ENCODE measurements at places on chromosomes 1 and 21.
A peak's percentile ranks its signal among the peaks of the same experiment; 100 is the strongest.

GRCh38 chr1:11397151-11397901 lies 81.6 kb upstream of the DISP3 start:
- no peaks in the 10 kb centered on the region for H3K27me3 ChIP-seq
- no peak overlapping the region for H3K27ac ChIP-seq
- no peaks in the 10 kb centered on the region for H3K36me3 ChIP-seq
- DNase-seq = no peak

DNA sequence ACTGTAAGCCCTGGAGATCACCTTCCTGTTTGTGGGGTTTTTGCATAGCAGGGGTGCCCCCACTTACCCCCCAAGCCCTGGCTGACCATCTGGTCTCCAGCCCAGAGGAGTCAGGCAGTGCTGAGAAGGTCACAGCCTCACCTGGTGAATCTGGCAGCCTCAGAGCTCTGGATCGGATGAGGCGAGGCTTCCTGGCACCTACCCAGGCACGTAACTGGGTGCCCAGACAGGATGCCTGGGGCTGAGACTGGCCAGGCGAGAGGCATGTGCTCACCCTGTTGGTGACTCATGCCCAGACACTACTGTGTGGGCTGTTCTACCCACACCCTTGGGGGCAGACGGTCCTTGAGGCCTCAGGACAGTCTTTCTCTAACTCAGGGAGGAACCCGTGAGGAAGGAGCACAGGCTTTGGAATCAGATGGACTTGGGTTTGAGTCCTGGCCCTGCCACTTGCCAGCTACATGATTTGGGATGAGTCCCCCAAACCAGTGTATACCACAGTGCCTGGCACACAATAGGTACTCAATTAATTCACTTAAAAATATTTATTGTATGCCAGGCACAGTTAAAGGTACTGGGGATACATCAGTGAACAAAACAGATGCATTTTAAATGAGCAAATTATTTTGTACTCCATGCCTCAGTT lies 15.1 kb upstream of the PADI3 start:
- DNase-seq = no peak
- H3K36me3 ChIP-seq = no peaks in the 10 kb centered on the region
- H3K4me3 ChIP-seq = no peak overlapping the region
- H3K4me1 ChIP-seq = no peaks in the 10 kb centered on the region
- H3K27ac ChIP-seq = no peak overlapping the region
- no peaks in the 10 kb centered on the region for H3K27me3 ChIP-seq

- no peaks in the 10 kb centered on the region for H3K36me3 ChIP-seq
- no peaks in the 10 kb centered on the region for H3K4me1 ChIP-seq
- H3K27me3 ChIP-seq = no peaks in the 10 kb centered on the region
- peak overlapping the region; percentile 47 for H3K27ac ChIP-seq
These were observed 43.8 kb downstream of the SLC44A3 start for GRCh38 chr1:94863919-94864318.

DNA sequence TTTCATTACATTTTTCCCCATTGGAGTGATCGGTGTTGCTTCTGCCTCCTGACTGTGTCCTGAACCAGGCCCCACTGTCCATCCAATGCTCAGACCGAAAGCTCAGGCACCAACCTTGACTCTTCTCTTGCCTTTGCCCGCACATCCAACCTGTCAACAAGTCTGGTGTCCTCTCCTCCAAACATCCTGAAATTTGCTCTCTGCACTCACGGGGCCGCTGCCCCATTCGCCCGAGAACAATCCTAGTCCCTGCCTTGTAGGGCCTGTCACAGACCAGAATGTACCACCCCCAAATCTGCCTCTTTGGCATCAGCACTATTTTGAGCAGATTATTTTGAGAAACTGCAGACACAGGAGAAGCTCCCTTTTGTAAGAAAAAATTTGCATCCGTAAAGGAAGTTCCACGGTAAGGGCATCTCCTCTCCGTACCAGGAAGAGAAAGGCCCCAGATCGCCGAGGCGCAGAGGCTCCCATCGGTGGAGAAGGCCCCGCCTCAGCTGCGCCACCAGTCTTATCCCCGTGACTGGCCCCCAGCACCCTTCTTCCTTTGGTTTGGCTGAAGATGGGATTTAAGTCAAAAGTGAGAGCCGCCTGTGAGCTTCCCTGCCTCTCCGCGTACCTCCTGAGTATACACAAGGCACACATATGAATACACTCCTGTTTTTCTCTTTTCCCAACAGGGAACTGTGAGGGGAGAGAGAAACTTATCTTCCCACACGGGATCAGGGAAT lies 7.1 kb downstream of the MORN1 start:
- no peak for DNase-seq
- no peak overlapping the region for H3K27ac ChIP-seq
- no peaks in the 10 kb centered on the region for H3K36me3 ChIP-seq
- no peaks in the 10 kb centered on the region for H3K4me1 ChIP-seq
- no peaks in the 10 kb centered on the region for H3K27me3 ChIP-seq

DNA sequence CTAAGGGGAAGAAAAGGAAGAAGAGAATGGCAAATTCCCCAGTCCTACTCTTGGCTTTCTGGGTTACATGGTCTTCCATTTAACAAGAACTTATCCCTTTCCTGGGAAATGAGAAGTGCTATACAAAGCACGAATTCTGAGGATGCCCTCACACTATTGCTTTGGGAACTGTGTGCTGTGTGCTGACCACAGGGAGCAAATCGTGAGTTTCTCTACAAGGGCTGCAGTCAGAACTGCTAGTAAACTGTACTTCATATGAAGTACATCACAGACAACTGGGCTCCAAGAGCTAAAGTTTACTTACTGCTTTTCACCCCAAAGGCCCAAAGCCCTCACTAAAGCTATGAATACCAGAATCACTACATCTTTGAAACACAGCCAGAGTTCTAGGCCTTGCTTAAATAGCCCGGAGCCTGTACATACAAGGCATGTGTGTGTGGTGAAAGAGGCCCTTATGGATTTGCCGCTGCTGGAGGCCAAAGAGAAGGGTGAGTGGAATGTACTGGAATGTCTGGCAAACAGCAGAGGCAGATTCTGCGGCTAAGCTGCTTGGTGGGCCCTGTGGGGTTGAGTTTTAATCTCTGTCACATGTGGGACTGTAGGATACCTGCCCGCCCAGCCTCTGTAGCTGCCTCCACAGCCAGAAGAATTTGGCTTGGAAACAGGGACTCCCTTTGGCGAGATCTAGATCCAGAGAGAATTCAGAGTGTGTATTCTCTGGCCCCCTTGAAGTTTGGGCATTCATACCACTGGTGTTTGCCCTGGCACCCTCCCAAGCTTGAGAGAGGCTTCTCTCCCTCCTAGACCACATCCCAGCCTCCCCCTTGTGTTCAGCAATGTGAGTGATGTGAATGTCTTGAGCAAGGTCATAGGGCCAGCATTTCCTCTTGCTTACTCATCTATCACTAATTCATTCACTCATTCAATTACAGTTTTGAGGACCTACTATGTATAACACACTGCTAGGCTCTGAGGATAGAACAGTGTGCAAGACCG lies 21.9 kb upstream of the TRIM67 start:
- DNase-seq = no peak
- H3K4me3 ChIP-seq = no peak overlapping the region
- H3K27me3 ChIP-seq = no peaks in the 10 kb centered on the region
- H3K27ac ChIP-seq = no peak overlapping the region

DNA sequence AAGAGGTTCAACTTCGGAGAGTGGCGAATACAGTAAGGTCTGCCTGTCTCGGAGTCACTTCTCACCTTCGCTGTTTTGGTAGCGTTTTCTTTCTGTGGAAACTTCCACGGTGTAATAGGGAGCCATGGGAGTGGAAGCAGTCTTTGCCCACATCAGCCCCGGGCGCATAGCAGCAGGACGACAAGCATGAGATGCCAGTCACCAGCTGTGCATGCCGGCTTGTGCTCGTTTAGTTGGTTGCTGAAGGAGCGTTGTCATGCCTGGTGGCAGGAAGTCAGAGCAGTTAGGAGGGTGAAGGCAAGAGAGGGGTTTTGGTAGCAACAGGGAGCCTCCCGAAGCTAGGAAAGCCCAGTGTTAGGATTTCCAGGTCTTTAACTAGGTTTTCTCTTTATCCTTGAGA lies 58.8 kb downstream of the MRPS6 start:
- no peaks in the 10 kb centered on the region for H3K36me3 ChIP-seq
- no peak overlapping the region for H3K27ac ChIP-seq
- H3K4me1 ChIP-seq = no peaks in the 10 kb centered on the region
- H3K27me3 ChIP-seq = no peaks in the 10 kb centered on the region
- DNase-seq = no peak
- no peak overlapping the region for H3K4me3 ChIP-seq

GRCh38 chr1:77385551-77385950 lies 103.7 kb downstream of the AK5 start:
- H3K4me3 ChIP-seq = no peak overlapping the region
- H3K4me1 ChIP-seq = no peaks in the 10 kb centered on the region
- H3K36me3 ChIP-seq = no peaks in the 10 kb centered on the region
- DNase-seq = no peak

DNA sequence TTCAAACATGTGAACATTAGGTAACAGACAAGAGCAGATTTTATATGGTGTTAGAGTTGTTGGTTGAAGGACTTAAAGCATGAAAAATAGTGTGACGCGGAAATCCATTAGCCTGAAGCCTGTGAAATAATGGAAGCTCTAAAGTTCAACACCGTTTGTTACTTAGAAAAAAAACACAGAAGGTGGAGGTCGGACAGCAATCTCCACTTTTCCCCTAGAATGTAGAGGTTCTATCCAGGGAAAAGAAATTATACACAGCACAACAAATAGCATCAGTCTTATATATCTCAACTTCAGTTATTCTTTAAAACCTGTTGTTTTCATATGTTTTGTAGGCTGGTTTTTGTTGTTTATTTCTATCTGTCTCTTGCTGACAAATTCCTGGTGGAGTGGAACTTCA lies 1.9 kb downstream of the RCAN3 start:
- H3K27ac ChIP-seq = no peak overlapping the region
- no peaks in the 10 kb centered on the region for H3K36me3 ChIP-seq
- H3K27me3 ChIP-seq = no peaks in the 10 kb centered on the region
- no peak for DNase-seq
- H3K4me1 ChIP-seq = peaks cover 6% of the 10 kb centered on the region
- H3K4me3 ChIP-seq = no peak overlapping the region

GRCh38 chr1:161771161-161771560 lies 5.0 kb downstream of the ATF6 start:
- H3K27ac ChIP-seq = no peak overlapping the region
- H3K36me3 ChIP-seq = no peaks in the 10 kb centered on the region
- no peak for DNase-seq
- H3K4me1 ChIP-seq = no peaks in the 10 kb centered on the region
- no peak overlapping the region for H3K4me3 ChIP-seq
- no peaks in the 10 kb centered on the region for H3K27me3 ChIP-seq

GRCh38 chr1:7482772-7483495 lies 288.2 kb upstream of the VAMP3 start:
- no peaks in the 10 kb centered on the region for H3K4me1 ChIP-seq
- no peak for DNase-seq
- H3K27ac ChIP-seq = no peak overlapping the region
- no peak overlapping the region for H3K4me3 ChIP-seq

DNA sequence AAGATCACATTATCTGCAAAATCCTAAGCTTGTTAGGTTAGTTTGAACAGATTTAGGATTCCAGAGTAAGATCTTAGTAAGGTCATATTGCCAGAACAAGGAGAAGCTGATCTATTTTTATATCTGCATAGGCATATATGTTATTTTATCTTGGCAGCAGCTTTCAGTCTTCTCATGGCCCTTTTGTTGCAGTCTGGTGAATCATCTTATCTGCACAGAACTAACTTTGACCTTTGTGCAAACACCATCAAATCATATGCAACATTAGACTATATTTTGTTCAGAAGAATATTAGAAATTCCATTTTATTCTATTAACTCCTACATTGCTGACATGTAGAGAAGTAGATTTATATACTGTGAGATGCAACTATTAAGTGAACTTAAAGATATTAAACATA lies 107.3 kb downstream of the CLEC20A start:
- no peak overlapping the region for H3K4me3 ChIP-seq
- no peaks in the 10 kb centered on the region for H3K36me3 ChIP-seq
- H3K27me3 ChIP-seq = no peaks in the 10 kb centered on the region
- no peak for DNase-seq

- no peak overlapping the region for H3K27ac ChIP-seq
- no peaks in the 10 kb centered on the region for H3K27me3 ChIP-seq
- DNase-seq = peak; percentile 62
These were observed 38.2 kb downstream of the SLC2A7 start for GRCh38 chr1:8987881-8988617.

DNA sequence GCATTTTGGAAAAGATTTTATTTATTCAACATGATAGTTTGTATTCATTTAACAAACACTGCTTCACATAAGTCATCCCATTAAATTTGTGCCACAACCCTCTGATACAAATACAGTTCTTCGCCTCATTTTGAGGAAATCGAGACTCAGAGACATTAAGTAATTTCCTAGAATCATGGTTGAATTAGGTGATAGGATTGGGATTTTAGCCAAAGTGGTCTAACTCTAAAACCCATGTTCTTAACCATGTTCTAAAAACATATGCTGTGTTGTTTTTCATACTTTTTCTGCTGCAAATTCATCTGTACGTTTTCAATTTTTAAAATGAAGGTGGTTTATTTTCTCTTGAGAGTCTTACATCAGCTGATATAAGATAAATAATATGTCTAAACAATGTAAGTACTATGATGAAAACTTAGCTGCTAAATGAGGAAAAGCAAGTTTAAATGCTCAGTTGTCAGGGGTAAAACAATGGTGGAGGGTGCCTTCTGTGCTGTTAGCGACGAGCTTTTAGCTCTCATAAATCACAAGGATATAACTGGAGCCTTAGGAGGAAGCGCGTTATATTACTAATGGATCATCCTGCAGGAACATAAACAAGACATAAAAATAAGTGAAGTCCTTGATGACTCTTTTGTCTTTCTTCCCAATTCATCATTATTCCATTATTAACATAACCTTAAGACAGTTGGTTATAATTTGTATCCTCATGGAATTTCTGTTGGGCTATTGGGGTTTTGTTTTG lies 97.7 kb downstream of the CACHD1 start:
- no peak overlapping the region for H3K4me3 ChIP-seq
- H3K36me3 ChIP-seq = no peaks in the 10 kb centered on the region
- no peak for DNase-seq
- H3K27ac ChIP-seq = no peak overlapping the region
- no peaks in the 10 kb centered on the region for H3K4me1 ChIP-seq

All from right lobe of liver (tissue), 6 donors.